C1 segment of cervical spinal cord (tissue), 14 donors: ENCODE measurements at places on chromosomes 7 and 10.
A peak's percentile ranks its signal among the peaks of the same experiment; 100 is the strongest.

GRCh38 chr10:128867819-128868218 lies 599.2 kb upstream of the MGMT start:
- no peak for DNase-seq

DNA sequence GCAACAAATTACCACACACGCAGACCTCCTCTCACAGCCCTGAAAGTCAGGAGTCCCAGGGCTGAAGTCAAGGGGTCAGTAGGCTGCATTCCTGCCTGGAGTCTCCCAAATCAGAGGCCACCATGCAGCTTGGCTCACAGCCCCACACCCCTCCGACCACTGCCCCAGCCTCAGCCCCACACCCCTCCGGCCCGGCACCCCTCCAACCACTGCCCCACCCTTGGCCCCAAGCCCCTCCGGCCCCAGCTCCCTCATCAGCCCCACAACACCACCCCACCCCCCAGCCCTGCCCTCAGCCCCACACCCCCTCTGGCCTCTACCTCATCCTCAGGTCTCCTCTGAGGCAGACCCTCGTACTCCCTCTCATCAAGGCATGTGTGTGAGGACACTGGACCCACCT lies 85.7 kb downstream of the DIP2C start:
- no peak for DNase-seq

DNA sequence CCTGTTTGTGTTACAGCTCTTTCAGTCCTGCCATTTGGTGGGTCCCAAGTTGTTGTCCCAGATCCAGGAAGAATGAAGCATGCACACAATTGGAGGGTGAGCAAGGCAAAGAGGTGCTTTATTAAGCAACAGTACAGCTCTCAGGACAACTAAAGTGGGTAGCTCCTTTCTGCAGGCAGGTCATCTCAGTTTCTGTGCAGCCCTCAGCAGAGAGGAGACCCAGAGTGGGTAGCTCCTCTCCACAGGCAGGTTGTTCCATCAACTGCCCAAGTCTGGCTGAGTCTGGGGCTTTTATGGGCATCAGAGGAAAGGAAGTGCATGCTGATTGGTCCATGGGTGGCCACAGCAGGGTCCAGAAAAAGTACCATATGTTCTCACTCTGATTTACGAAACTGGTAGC lies 624.5 kb downstream of the LRMDA start:
- DNase-seq, result no peak

DNA sequence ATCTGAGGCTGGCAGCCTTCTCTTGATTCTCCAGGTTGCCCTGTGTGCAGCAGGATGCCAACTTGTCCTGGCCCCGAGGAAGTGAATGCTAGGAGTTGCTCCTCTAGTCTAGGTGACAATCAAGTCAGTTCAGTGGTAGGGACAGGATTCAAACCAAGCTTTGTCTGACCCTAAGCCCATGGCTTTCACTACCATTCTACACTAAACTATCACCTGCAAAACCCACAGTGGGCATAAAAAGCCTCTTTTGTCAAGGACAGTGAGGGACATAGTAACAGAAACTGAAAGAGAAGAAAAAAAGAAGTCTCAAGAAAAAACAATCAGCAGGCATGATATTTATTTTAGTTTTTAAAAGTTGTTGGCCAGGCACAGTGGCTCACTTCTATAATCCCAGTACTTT lies 33.5 kb downstream of the KCNMA1 start:
- no peak for DNase-seq

- peak; percentile 15 for DNase-seq
Measured at GRCh38 chr10:64558094-64558835, 1037.1 kb downstream of the REEP3 start.
